Activated T-cell treated with anti-CD3 and anti-CD28 coated beads for 24 hours (primary cell): ENCODE measurements at places on chromosomes 11 and 22.

- no peak for DNase-seq
Observed at GRCh38 chr22:37776639-37777005, 31.1 kb upstream of the GCAT start.

DNA sequence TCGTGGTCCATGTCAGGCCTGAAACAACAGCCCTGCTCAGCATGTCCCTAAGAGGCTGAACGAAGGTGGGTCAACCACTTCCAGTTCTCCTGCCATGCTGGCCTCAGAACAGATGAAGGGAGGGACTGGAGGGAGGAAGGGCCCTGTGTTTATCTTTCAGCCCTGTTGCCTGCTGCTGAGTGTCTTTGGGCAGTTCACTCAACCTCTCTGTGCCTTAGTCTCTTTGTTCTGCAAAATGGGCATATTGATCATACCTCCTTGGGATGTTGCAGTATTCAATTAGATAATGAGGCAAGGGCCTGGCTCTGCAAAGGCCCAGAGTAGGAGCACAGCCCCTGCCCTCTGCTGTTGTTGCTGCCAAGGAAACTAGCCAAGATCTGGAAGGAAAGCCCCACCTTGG, 207.5 kb downstream of the MN1 start:
- DNase-seq, result no peak

DNA sequence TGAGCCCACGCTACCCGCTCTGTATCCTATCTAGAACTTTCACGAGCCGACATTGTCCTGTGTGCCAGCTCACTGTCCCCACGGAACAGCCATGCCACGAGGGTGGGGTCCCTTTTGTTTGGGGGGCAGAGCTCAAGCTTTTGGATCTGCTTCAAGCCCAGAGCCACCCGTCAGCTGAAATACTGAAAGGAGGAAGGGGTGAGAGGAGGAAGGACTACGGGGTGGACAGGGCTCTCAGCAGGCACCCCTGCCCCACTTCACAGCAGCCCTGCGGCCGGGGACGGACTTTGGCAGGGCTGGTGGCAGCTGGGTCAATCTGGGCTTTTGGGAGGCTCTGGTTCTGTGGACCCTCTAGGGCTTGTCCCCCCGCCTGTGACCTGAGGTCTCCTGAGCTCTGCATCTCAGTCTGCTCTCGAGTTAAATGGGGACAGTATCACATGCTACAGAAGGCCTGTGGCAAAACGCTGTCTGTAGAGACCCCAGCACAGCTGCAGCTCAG, 30.0 kb upstream of the MUC5AC start:
- DNase-seq, result no peak

- no peak for DNase-seq
Observed at GRCh38 chr11:71184421-71185210, 67.8 kb downstream of the SHANK2 start.

- DNase-seq, result no peak
Observed at GRCh38 chr11:64456509-64457320, 97.8 kb downstream of the RPS6KA4 start.

DNA sequence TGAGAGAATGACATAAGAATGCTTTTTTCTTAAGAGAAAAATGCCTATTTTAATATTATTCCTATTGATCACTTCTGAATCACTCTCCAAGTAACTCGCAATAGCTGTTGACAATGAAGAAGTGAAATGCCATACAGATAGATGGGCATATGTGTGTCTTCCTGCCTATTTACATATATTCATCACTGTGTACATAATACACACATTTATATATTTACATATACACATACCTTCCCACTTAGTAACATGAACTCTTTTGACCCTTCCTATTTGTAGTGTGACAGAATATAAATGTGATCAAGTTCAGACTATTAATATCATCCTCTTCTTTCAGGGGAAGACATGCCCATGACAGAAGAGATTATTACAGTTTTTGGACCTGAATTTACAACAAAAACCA, 756.7 kb downstream of the DLG2 start:
- no peak for DNase-seq

GRCh38 chr11:130042093-130042591, 27.6 kb upstream of the APLP2 start:
- no peak for DNase-seq

GRCh38 chr11:23751280-23751679, 745.6 kb upstream of the LUZP2 start:
- DNase-seq, result no peak

- DNase-seq, result peak; percentile 67
Observed at GRCh38 chr11:118530683-118531596, at the start of gene TMEM25. Gene TMEM25, plus strand, starts transcription at chr11:118531192. Its CDS starts 610 bp downstream, at chr11:118531802.

DNA sequence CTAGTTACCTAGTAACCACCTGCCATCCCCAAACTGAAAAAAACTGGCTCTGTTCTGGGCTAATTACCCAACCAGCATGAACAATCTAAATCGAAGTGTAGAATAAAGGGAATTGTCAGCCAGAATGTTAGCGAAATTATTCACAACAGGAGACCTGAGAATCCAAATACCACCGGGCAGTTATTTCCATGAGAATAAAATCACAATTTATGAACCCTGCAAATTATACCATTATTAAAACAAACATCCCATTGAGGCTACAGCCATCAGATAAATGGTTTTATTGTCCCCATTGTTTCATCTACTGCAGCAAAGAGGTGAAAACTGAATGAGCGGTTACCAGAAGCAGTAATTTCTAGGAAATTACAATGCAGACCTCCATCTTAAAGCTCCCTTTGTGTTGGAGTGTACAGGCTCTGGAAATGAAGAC, 21.7 kb downstream of the FAM168A start:
- DNase-seq, result no peak

- DNase-seq, result peak; percentile 49
Observed at GRCh38 chr22:37260901-37261336, 16.9 kb upstream of the RAC2 start.

GRCh38 chr11:33984682-33985389, 66.7 kb upstream of the CAPRIN1 start:
- no peak for DNase-seq

- DNase-seq, result peak; percentile 62
Observed at GRCh38 chr22:39090426-39091064, 6.5 kb upstream of the APOBEC3H start.

GRCh38 chr11:36744375-36745168, 146.5 kb upstream of the RAG2 start:
- peak; percentile 17 for DNase-seq

- no peak for DNase-seq
Observed at GRCh38 chr11:34431979-34432378, 6.8 kb upstream of the CAT start.

GRCh38 chr11:123382555-123383074, 47.5 kb upstream of the GRAMD1B start:
- DNase-seq, result no peak

DNA sequence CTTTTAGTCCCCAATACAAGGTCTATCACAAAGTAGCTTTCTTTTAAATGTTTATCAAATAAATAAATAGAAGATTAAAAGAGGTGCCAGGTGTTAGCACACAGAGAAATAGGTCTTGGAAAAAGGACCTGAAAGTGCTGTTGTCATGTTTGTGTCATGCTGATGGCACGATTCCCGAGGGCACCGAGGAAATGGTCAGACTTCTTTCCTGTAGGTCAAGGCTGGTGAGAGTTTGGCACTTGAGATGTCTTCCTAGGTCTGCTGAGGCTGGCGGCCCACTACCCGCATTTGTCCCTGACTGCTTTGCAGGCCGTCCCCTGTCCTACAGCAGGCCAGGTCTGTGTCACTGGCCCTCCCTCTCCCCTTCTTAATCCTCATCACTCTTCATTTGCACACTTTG, 112.1 kb downstream of the ATXN10 start:
- DNase-seq, result no peak

GRCh38 chr11:131912134-131912533, 541.7 kb downstream of the NTM start:
- DNase-seq, result no peak

DNA sequence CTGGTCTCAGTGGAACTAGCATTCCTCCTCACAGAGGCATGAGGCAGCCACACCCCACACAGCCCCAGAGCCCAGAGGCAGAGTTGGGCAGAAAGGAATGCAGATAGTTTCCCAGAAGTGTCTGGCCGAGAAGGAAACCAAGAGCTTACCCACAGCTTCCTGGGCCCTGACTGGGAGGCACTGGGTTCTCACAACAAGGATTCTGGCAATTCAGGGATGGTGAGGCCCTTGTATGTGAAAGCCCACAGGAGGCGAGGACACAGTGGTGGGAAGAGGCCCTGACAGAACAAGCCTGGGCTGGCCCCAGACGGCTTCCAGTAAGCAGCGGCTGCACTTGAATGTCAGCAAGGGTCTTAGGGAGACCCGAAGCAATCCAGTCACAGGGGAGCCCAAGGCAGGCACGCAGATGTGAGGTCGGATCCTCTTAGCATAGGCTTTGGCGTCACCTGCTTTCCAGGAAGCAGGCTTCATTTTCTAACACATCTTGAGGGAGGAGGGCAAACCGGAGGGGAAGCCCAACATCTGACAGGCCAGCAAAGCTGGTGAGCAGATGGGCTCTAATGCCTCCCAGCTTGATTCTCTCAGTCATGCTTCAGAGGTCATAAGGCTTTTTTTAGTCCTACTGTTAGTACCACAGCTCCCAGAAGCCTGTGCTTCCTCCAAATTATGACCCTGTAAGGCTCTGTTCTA, 78.3 kb upstream of the AKIP1 start:
- DNase-seq, result no peak

DNA sequence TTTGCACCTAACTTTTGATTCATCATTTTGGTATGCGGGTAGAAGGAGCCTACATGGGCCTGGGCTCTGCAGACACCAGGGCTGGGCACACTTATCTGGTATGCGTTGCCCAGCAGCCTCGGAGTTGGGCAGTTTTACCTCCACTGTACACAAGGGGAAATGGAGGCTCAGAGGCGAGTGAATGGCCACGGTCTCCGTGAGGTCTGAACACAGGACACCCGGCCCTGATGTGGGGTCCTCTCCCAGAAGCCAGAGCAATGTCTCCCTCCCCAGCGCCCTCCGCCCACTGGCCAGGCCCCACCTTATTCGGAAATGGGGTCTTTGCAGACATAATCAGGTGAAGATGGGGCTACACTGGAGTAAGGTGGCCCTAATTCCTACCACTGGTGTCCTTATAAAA, 43.7 kb downstream of the OSBPL5 start:
- no peak for DNase-seq

DNA sequence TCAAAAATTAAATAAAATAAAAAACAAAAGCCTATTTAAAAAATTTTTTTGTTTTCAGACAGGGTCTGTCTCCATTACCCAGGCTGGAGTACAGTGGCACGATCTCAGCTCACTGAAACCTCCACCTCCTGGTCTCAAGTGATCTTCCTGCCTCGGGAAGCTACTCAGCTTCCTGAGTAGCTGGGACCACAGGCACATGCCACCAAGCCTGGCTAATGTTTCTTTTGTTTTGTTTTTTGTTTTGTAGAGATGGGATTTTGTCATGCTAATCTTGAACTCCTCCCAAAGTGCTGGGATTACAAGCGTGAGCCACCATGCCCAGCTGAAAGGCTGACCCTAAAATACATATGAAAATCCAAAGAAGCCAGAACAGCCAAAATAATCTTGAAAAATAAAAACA, 20.4 kb upstream of the L3MBTL2 start:
- DNase-seq, result no peak

DNA sequence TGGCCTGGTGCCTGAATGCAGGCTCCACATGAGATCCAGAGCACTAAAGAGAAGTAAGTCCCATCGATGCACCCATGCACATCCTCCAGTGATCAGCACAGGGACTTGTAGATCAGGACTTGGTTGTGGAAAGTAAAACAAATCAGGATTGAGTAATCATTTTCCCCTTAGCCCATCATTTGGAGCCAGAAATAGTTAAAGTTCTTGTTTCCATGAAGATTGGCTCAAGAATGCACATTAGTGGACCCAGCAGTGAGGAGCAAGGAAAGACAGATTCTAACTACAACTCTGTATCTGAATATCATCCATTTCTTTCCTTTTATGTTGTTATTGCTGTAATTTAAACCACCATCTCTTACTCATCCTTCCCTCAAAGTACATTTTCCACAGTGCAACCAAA, 19.1 kb downstream of the CCDC83 start:
- DNase-seq, result no peak

DNA sequence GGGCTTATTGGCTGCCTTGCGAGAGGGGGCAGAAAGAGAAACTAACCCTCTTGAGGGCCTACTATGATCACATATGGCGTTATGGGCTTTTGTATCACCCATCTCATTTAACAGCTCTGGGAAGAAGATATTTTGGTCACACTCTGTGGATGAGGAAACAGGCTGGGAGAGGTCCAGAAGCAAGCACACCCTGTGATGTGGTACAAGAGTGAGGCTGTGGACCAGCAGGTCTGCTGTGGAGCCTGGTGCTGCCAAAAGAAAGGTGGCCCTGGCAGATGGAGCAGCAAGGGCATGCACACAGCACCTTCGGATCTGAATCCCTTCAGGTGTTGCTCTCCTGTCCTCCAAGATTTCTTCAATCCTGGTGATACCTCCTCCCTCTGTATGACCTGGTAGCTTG, 64.1 kb downstream of the KCNC1 start:
- no peak for DNase-seq

GRCh38 chr11:43986881-43987280, 44.4 kb downstream of the C11orf96 start:
- no peak for DNase-seq

- no peak for DNase-seq
Observed at GRCh38 chr11:79237703-79238102, 203.1 kb downstream of the TENM4 start.

GRCh38 chr22:24859587-24859986, 53.6 kb downstream of the SGSM1 start:
- DNase-seq, result no peak

DNA sequence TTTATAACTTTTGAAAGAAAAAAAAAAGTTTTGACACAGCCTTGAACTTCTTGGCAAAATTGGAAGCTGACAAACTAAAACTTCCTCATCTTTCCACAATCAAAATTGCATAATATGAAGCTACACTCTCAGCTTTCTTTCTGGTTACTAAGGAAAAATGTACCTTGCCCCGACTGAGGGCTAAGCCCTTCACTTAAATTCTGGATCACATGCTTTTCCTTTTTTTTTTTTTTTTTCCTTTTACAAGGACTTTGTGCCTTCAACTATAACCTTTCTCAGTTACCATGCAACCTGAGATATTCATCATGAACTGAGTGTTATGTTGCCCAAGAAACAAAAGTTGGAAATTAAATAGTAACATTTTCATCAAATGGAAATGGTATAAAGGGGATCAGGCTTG, 188.5 kb upstream of the CARD18 start:
- no peak for DNase-seq

DNA sequence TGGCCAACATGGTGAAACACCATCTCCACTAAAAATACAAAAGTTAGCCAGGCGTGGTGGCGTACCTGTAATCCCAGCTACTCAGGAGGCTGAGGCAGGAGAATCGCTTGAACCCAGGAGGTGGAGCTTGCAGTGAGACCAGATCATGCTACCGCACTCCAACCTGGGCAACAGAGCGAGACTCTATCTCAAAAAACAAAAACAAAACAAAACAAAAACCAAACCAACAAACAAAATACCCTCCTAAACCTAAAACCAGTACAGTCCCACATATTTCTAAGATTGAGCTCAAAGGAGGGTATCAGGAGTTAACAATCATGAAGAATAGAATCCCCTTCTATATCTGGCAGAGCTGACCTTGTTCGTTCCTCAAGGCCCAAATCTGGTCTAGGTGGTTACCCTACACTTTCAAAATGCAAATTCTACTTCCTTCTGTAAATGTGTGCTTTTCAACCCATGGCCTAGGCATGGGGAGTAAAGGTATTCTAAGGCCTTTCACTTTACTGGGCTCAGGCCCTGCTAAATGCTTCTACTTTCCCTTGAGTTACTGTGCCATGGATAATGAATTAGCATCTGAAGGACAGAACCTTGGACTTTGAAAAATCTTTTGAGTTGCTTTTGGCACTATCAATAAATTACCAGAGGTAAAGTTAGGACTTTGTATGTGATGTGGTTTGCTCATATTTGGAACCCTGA, 10.4 kb upstream of the PPP2R1B start:
- no peak for DNase-seq

- DNase-seq, result peak; percentile 70
Observed at GRCh38 chr11:58567889-58568512, 7.7 kb downstream of the LPXN start.
